Activated CD8-positive, alpha-beta memory T cell treated with anti-CD3 and anti-CD28 coated beads for 1 hour (primary cell): ENCODE measurements at places on chromosomes 7 and 10.

DNA sequence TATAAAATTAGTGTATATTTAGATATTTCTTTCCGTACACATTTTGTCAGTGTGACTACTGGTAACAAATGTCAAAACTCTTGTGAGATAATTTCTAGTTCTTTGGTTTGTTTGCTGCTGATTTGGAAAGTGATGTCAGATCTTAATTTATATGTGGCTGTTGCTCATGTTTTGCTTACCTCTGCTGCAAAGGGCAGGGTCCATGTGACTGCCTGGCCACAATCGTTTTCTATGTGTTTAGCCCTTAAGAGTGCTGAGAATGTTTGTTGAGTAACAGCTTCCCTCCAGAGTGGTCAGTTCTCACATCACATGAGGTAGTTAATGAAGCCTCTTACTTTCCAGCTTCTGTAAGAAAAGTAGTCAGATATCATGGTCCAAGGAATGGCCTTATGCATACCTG, 4.2 kb downstream of the NRBF2 start:
- no peak for DNase-seq

GRCh38 chr10:114987995-114988394, 50.0 kb downstream of the TRUB1 start:
- no peak for DNase-seq

DNA sequence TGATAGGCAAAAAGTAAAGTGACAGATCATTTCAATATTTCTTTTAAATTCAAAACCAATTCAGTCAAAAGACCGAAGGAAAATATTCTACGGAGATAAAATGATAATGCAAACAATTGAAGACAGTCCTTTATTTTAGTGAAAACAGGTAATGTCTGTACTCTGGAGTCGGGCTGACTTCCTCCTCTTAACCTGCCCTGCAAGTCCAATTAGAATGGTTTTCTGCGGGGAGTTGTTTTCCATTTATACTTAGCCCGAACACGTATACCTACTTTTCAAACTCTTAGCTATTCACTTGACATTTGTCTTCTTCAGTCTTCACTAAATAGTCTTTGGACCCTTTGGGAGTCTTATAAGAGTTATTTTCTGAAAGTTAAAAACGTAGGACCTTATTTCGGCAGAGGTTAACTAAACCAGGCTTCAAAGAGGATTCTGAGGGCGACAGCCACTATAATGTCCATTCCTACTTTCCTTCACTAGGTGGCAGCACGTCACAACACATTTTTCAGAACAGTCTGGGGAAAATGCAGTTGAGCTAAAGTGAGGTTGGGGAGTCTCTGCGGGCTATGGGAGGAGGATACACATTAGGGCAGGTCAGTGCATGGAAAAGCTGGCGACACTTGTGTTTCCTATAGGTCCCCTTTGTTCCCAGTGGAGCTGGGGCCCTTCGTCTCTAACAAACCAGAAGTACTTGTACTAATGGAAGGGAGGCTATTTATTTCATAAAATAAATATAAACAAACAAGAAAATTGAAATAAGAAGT, 472.0 kb downstream of the KCNMA1 start:
- no peak for DNase-seq

DNA sequence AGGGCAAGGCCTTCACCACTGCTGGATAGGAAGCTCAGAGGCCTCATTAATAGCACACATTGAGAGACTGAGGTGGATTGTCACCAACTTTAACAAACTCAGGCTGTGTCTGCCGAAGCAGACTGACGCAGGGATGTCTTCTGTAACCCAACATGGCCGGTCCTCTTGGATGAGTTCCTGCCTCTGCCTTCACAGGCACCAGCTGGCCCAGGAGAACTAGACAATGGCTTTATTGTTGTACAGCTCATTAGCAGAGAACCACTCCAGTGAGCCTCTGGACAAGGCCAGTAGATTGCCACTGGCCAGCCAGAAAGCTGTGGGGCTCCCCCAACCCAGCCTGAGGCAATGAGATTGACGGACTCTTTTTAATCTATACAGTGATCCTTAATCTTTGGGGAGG, 9.4 kb downstream of the NODAL start:
- DNase-seq, result no peak

DNA sequence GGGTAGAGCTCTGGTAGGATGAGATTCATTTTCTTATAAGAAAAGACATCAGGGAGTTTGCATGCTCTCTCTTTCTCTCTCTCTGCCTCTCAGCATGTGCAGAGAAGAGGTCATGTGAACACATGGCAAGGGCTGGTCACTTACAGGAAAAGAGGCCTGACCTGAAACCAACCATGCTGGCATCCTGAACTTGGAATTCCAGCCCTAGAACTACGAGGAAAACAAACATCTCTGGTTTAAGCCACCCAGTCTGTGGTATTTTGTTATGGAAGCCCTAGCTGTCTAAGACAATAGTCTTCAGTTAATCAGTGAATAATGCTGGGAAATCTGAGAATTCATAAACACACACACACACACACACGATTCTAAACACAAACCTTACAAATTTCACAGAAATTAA, 1104.2 kb upstream of the LRRN3 start:
- no peak for DNase-seq

DNA sequence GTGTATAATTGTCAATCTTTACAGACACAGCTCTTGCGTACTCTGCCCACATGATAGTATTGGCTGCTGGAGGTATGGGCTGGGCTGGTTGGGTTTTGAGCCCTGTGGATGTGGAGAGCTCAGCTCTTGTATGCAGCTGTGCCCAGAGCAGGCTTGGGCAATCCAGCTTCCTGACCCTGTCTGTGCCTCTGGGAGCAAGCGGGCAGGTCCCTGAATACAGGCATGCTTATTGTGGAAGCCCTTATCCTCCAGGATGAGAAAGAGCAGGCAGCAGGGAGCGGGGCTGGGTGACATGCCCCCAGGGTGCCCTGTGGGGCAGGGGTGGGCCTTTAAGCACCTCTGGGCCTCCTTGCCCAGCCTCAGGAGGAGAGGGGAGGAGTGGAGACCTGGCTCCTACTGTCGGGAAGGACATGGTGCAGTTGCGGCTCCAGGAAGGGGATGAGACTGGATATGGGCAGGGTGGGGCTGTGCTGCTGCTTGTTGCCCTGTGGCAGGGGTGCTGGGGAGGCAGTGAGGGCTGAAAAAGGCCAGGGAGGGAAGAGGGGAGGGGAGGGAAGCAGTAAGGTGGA, 32.7 kb upstream of the SH2D4B start:
- DNase-seq, result no peak
